WTC11 (cell line): ENCODE measurements at places on chromosomes 6 and 20.

DNA sequence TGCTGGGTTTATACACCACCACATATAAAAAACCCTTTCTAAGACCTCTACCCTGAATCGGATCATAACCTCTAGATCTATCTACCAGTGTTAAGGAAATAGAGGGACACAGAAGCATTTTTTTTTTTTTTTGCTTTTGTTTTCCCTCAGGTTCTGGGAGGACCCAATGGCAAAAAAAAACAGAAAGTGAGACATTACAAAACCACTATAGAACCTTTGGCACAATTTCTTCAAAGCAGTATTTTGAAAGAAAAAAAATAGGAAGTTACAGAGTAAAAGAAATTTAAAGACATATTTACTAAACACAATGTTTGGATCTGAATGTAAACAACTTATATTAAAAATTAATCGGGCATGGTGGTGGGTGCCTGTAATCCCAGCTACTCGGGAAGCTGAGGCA is 1258.7 kb upstream of the GJE1 start:
- DNase-seq: no peak

GRCh38 chr6:150696190-150696589 is 96.5 kb downstream of the PLEKHG1 start:
- DNase-seq: no peak

DNA sequence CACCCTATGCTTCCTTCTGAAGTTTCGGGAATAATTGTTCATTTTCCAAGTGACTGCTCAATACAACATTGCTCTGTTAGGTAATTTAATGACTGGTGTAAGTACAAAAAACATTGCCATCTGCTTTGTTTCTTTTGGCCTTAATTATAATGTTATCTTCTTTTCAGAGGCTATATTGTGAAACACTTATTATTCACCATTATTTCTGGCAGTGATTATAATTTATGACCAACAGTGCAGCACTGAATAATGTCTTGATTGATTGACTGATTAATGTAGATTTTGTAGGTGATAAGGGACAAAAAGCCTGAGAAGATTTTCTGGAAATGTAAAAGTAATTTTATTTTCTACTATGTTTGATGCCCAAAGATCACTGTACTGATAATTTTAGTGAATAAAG is 377.7 kb downstream of the PLCB1 start:
- no peak for DNase-seq

DNA sequence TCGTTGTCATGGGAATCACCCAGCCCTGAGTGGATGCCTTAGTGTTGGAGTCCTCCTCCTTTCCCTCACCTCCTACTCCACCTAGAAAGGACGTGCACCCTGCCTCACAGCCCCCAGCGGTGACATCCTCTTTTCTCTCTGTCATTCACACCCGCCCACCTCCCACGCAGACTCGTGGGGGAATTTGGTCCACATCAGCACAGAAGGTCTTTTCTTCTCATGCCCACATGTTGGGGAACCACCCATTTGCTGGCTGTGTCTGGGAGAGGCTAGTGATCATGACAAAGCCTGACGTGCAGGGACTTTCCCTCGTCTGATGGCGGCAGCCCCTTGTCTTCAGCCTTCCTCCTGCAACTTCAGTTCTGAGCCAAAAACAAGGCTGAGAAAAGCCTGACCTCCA is 96.0 kb upstream of the CNKSR3 start:
- DNase-seq: no peak

- DNase-seq: no peak
Observed at GRCh38 chr6:165891320-165891719, 228.3 kb upstream of the PDE10A start.

GRCh38 chr6:16277101-16277981 is 39.0 kb downstream of the GMPR start:
- DNase-seq: peak; percentile 82

DNA sequence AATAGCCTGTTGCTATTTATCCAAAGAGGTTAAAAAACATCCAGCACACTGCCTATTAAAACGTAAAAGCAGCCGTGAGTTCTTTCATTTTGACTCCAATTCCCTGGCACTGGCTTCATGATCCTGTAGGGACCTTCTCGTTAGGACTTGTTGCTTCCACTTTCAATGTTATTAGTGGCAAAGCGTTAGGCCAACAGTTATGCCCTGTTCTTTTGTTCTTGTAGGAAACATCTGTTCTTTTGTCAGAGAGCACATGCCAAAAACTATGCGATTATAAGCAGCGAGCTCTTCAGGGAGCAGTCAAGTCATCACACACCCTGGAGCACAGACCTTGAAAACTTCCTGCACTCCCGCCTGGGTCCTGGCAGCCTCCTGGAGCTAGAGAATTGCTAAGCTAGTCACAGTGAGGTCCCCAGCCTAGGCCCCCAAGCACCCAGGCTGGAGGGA is 609.5 kb upstream of the ARID1B start:
- no peak for DNase-seq

DNA sequence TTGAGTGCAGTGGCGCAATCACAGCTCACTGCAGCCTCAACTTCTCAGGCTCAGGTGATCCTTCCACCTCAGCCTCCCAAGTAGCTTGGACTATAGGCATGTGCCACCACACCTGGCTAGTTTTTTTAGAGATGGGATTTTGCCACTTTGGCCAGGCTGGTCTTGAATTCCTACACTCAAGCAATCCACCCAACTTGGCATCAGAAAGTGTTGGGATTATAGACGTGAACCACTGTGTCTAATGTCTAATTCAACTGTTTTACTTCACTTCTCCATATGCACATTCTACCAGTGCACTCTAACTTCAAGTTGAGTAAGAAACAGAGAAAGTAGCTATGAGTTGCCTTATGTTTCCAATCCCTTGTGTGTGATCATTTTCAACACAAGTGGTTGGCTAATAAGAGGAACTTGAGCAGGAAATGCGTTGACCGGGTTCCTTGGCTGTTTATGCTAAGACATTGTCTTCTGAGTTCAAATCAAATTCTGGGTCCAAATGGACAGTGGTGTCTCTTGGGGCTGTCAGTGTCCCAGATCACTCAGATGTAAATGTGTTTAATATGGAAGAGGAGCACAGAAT is 23.9 kb downstream of the ZNF337 start:
- DNase-seq: no peak

GRCh38 chr6:33761922-33762629 is 15.4 kb upstream of the IP6K3 start:
- peak; percentile 66 for DNase-seq

- DNase-seq: no peak
Observed at GRCh38 chr6:149559389-149559788, 6.8 kb upstream of the GINM1 start.

GRCh38 chr20:22688485-22688884 is 104.1 kb upstream of the FOXA2 start:
- DNase-seq: no peak

GRCh38 chr6:163793011-163793983 is 378.8 kb downstream of the QKI start:
- no peak for DNase-seq

- DNase-seq: no peak
Observed at GRCh38 chr6:127566651-127567050, 10.3 kb upstream of the C6orf58 start.

- no peak for DNase-seq
Observed at GRCh38 chr6:41288030-41288753, 1.7 kb upstream of the TREM1 start.

DNA sequence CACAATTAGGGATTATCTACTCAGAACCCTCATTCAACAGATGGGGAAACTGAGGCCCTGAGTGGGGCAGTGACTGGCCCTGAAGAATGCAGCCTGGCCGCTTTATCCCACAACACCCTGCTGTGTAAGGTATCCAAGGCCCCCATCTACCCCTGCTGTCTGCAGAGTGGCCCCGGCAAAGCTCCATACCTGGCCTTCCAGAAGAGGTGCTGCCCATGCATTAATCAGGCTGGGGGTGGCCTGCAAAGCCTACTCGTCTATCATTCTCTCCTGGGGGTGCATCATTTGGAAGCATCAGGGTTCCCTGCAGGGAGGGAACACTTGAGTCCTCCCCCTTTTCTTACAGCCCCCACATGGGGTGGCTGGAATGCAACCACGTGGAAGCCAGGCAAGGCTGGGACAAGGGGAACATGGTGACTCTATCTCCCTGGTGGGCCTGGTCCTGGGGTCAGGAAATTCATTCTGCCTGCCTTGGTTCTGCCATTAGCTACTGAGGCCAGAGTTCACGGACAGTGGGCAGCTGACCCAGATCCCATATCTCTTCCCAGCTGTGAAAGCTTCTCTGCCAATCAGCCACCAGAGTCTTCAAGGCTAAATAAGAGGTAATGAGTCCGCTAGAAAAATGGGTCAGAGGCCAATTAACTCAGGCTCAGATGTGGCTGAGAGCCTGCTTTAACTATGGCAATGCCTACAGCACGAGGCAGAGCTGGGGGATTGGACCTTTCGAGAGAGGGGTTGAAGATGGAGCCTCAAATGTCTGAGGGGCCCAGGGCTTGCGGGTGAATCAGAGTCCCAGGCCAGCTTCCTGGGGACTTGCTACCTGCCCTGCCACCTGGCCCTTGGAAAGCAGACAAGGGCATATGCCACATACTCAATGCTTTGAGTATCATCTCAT is 72.3 kb upstream of the TOX2 start:
- no peak for DNase-seq

DNA sequence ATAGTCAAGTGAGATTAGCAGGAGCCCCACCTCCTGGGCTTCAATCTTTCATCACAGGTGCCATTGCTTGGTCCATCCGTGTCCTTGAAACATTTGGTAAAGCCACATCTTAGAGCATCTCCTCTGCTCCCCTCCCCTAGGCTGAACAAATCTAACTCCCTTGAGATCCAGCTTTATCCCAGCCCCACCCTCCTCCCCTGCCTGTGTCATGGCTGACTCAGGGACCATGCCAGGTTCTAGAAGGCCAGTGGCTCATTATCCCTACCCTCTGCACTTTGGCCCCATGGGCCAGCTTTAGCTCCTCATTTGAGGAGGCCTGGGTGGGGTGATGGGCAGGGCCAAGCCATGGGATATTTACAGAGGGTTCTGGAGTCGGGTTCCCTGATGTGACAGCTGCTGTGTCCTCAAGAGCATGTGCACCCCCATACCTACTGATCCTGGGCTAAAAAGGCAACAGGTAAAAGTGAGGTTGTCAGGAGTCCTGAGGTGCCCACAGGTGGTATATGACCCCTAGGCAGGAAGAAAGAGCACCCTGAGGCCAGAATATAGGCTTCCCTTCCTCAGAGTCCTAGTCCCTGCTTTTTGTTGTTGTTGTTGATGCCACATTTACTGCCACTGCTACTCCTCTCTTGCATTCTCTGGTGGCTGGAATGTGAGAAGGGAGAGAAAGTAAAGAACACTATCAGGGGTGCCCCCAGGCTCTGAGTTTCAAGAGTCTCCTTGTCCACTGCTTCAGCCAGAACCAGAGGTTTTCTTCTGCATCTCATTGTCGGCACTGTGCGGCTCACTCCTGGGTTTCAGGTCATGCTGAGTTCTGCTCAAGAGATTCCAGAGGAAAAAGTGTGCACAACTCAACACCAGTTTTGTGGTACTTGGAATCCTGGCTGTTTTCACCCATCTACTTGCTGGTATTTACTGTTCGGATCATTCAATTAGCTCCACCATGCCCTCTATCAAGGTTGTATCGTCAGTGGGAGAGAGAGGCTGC is 228.4 kb downstream of the LRFN2 start:
- DNase-seq: no peak

- no peak for DNase-seq
Observed at GRCh38 chr6:1382331-1382882, 7.0 kb upstream of the FOXF2 start.

GRCh38 chr20:62788607-62789006 is 7.7 kb upstream of the MRGBP start:
- DNase-seq: no peak

- DNase-seq: no peak
Observed at GRCh38 chr20:51134405-51134804, 111.5 kb upstream of the KCNG1 start.

DNA sequence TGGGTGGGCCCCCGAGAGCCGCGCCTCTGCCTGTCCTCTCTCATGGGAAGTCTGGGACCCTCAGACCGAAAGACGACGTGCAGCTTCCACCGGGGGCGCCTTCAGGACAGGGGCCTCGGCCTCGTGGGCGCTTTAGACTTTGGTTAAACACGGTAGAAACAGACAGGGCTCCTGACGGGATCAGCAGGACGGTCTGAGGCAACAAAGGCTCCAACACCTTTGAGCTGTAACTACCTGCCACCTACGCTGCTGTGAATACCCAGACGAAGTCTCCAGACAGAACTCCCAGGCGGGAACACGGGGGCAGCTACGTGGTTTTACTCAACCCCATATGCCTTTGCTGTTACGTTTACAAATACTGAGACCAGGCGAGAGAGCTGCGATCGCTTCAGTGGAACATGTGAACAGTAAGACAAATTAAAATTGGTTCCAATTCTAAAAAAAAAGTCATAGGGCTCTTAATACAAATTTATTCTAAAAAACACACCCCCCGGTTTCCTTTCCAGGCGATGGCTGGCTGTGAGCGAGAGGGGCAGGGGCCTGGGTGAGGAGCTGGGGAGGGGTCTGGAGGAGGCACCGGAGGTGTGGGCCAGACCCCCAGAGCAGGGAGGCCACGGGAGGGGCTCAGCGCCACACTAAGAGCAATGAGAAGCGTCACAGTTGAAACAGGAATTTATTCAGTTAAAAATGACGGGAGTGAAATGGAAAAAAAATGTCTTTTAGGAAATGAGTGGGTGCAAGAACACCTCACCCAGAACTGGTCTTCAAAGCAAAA is 453.2 kb downstream of the QKI start:
- DNase-seq: peak; percentile 33

- DNase-seq: peak; percentile 82
Observed at GRCh38 chr20:17938871-17939619, 29.5 kb downstream of the SNX5 start.

DNA sequence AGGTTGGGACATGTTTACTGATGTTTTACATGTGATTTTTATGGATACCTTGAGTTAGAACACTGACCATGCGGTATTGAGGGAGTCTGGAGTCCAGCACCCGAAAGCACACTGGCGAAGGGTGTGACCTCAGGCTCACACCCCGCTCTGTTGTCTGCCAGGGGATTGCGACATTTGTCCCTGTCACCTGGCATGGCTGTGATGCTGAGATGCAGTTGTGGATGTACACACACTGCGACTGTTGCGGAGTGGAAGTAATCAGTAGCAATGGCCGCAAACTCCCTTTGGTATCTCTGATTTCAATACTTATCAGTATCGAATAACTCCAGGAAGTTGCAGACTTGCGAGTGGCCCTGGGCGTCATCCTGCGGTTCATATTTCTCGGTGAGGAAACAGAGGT is 43.2 kb downstream of the CDH4 start:
- DNase-seq: no peak

GRCh38 chr20:58407966-58408557 is 19.0 kb downstream of the VAPB start:
- DNase-seq: no peak
